ENCODE measurements at places on chromosomes 2 and 18.
A peak's percentile ranks its signal among the peaks of the same experiment; 100 is the strongest.

DNA sequence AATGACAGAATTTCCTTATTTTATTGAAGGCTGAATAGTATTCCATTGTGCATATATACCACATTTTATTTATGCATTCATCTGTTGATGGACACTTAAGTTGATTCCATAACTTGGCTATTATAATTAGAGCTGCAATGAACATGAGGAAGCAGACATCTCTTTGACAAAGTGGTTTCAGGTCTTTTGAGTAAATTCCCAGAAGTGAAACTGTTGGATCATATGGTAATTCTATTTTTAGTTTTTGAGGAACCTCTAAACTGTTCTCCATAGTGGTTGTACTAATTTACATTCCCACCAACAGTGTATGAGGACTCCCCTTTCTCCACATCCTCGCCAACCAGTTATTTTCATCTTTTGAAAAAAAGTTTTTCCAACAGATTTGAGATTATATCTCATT lies 77.5 kb downstream of the TMEM200C start:
- DNase-seq = no peak

- DNase-seq = no peak
Measured at GRCh38 chr18:45270289-45270771, 344.9 kb upstream of the SLC14A2 start.

- no peak for DNase-seq
Measured at GRCh38 chr2:165725421-165725820, 68.6 kb downstream of the GALNT3 start.

DNA sequence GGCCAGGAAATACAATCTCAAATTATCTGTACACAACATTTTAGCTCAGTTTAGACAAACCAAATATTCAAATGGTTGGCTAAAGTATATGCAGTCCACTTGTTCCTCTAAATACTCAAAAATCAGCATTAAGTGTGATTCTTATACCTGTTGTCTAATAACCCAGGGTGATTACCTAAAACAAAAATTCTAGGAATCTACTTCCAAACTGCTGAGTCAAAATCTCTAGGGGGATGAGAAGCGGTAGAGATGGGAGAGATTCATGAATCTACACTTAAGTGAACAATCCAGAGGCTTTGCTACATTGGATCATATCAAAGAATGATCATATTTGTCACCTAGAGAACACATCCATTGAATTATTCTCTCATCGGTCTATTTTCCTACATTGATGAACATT lies 420.9 kb upstream of the PKDCC start:
- no peak for DNase-seq

DNA sequence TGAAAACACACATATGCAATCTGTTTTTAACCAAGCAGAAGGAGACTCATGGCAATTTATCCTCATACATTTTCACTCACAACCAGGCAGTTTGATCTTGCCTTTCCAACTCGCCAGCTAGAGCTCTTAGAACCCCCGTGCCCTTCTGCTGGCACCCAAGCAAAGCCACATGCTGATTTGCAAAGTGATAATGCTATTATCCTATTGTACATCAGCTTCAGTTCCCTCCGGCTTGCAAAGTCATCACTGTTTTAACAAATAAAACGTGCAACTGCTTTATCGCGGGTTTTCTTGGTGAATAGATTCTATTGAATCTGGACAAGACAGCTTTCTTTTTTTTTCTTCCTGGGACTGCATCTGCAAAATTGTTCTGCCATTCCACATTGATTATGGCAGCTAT lies 314.6 kb downstream of the LNPK start:
- no peak for DNase-seq

- peak; percentile 67 for DNase-seq
Measured at GRCh38 chr18:39841482-39842365, 2113.3 kb upstream of the PIK3C3 start.

DNA sequence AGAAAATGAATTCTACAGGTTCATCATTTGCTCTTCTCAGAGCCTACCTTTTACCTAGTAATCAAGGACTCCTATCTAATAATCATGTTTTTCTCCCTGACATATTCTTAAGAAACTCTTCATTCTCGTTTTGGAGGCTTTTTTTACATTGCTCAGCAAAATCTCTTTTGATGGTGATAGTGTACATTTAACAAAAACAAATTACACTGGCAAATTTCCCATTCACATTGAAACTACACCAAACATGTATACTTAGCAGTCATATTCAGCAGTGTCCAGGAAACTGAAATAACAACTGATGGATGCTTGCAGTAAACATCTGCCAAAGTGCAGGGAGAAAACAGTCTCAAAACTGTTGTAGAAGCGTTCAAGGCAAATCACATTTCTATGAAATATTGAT lies 4.4 kb upstream of the VIT start:
- DNase-seq = no peak

DNA sequence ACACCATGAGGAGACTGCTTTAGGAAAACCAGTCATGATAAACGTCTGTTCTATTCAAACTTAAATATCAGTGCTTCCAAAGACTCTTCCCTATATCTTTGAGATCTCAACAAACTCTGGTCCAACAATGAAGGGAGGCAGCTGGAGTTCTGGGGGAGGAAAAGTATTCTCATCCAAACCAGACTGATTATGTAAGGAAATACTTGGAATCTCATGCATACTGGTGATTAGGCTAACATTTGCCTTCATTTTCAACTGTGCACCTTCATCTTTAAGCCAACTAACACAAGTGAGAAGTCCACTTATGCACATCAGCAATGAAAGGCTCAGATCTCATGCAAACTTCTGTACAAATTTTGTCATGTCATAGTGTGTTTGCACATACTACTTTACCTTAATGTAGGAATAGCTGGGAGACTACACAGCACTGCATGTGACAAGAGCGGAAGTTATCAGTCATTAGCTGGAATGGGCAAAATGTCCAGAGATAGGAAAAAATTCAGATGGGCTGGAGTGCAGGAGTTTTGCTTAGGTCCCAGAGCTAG lies 67.5 kb upstream of the STK17B start:
- no peak for DNase-seq

DNA sequence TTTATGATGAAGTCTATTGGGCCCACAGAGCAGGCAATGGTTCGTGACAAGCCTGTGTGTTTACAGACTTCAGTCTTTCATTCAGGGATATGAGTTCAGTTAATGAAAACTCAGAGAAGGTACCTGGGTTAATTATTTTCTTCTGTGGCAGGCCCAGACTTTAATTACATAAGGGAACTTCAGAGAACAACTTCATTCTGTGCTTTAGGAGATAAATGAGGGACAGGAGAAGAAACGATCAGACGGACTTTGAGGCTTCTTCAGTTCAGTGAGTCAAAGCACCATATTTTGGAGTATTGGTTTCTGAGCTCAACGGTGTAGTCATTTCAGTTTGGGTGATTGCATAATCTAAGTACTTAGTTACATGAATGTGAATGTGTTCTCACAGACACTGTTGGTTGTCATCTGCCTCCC lies 203.0 kb upstream of the KCNJ3 start:
- DNase-seq = no peak

DNA sequence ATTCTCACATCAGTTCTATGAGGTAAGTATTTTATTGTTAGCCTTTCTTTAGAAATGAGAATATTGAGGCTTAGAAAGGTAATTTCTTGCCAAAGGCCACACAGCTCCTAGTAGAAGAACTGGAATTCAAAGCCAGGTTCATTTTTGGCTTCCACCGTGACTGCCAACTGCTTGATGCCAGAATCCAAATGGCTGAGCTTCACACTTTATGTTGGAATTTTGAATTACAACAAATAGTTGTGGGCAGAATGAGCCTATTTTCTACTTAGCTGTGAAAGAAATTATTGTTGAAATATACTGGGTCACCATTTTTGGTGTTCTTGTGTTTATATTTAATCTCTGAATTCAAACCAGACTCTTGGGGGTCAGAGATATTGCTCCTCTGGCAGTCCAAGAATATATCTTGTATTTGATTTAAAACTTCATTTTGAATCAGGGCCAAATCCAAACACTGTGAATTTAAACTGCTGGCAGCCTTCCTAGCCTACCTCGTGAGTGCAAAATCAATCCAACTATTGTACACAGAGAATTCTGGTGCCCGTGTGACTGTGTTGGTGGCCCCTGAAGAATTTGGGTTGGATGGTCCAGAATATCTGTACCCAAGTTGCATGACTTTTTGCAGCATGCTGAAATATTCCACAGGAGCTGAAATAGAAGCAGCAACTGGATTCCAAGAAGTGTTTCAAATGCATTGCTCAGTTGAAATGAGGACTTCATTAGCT lies 35.6 kb upstream of the LPIN1 start:
- no peak for DNase-seq

- no peak for DNase-seq
Measured at GRCh38 chr18:31255953-31256352, 62.0 kb upstream of the DSG1 start.

GRCh38 chr2:126914811-126915500 lies 16.3 kb downstream of the TEX51 start:
- DNase-seq = no peak
